ENCODE measurements at places on chromosomes 12 and 14. TPM values are rescaled to one million over a fixed set of nuclear protein-coding genes. Genes with fewer than 3 reads are reported as not detected.

DNA sequence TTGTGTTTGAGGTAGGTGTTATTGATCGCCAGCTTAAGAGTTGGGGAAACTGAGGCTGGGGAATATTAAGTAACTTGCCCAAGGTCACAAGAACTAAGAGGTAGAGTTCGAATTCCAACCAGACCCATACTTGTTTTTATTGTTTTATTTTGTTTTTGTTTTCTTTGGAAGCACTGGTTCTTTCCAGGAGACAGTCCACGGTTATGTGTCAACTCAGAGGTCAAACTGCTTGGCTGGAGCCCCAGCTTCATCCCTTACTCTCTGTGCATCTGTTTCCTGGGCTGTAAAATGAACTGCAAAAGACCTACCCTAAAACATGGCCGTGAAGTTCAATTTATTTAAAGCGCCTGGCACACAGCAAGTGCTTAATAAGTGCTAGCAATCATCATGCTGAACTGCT lies 74.4 kb upstream of the MAP1LC3B2 start:
- no peak for DNase-seq

The B4GALNT3 gene
- total RNA-seq, result 62.9 TPM

The ADAMTS20 gene
- not detected for total RNA-seq

DNA sequence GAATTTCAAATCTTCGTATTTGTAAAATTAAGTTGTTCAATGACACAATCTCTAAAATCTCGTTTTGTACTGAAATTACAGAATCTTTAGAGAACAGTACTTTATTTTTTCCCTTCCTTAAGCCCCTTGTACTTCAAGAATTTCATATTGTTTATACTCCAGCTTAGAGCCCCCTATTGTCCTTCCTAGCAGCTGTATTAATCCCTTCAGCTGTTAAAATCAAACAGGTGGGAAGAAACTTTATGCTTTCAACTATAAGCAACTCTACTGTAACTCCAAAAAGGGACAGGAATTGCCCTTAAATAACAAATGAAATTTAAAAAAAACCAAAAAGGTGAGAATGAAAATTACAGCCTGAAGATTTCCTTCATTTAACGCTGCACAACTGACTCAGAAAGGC lies 1.7 kb downstream of the NACA start:
- DNase-seq, result no peak

The SIX6 gene
- total RNA-seq, result not detected

DNA sequence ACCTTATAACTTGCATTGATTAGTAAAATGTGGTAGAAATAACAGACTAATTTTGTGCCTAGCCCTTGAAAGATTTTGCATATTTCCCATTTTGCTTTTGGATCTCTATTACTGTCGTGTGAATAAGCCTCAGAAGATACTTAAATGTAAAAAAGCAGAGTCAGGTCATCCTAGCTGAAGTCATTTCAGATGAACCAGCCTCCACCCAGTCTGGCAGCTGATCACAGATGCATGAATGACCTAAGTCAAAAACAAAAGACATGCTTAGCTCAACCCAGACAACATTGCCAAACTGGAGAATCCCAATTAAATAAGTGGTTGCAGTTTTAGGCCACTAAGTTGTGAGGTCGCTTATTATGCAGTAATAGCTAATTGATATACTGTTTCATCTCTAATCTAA lies 349.9 kb downstream of the C12orf50 start:
- no peak for DNase-seq

The SLC48A1 gene
- total RNA-seq, result 35.4 TPM

DNA sequence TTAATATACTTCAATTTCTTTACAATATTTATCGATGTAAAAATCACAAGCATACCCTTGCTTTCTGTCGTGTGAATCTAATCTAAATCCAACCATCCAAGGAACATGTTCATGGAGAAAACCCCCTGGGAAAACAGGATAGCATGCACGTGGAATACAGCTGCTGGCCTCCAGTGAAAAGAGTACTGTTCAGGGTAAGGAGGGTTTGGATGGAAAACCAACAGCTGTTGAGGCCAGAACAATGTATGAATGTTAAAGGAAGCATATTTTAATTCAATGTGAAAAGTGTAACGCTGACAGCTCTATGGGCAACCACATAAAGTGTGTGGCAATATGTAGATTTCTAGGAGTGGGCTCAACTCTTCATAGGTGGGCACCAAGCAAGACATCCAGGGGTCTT lies 344.0 kb downstream of the TMEM132D start:
- DNase-seq, result no peak

DNA sequence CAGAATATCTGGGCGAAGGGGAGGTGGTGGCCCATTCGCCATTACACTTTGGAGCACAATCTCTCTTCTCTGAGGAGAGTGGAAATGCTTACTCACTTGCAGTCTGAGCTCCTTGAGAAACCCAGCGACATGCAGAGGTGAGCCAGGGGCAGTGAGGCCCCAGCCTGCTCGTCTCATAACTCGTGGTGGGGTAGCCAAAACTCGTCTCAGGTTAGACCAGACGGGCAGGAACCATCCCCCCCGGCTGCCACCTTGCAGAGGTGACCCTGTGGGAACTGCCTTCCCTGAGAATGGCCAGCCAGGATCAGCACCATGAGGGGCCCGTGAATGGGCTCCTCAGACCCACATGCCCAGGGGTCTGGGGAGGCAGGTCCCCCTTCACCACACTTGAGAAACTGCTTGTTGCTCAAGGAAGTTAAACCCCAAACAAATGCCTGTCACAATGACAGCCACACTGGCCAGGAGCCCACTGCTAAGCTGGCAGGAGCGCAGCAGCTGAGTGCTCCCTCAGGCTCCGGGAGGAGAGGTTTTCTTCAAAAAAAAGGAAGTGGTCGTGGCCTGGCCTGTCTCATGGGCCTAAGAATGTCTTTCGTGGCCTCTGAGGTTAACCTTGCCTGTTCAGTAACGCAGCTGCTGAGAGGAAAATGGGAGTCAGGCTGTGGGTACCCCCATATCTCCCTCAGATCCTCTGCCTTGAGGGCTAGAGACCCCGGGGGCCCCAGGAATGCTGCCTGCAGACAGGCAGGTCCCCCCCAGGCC lies 9.2 kb upstream of the ALDH2 start:
- DNase-seq, result no peak

DNA sequence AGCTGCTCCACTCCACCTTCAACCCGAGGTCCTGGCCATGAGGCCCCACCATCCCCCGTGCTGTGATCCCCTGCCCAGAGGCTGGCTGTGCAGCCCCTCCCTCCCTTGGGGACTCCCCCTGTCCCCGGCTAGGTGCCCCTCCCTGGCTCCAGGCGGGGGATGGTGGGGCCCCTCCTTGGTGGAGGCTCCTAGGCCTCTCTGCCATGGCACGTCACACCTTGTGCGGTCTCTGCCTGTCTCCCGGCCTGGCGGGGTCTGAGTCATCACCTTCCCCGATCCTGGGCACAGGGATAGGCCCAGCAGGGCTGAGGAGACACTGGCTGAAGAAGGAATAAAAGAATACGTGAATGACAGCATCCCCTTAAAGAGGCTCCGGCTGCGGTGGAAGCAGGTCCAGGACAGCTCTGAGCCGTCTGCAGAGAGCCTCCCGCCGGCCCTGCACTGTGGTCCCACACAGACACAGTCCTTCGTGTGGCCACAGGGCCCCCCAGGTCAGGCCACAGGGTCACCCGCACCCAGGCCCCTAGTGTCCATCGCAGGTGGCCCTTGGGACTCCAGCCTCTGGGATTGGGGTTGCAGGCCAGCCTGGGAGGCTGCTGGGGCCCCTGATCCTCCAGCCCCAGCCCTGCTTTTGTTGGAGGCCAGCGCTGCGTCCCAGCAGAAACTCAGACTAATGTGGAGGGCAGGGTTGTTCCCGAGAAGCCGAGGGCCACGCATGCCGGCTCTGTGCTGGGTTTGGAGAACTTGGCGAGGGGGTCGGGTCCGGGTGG lies 43.6 kb downstream of the KIF26A start:
- DNase-seq, result no peak

The KLHDC2 gene
- total RNA-seq, result 75.0 TPM

GRCh38 chr12:120116441-120116791 lies at the start of gene RAB35:
Gene RAB35 (minus strand): TSS chr12:120116753. CDS start chr12:120116650, 103 bp downstream.
- no peak for DNase-seq

- no peak for DNase-seq
Observed at GRCh38 chr12:23853640-23854039, 95.8 kb downstream of the SOX5 start.

All from mucosa of descending colon (tissue), 3 donors.